ENCODE measurements at places on chromosomes 4 and X.

DNA sequence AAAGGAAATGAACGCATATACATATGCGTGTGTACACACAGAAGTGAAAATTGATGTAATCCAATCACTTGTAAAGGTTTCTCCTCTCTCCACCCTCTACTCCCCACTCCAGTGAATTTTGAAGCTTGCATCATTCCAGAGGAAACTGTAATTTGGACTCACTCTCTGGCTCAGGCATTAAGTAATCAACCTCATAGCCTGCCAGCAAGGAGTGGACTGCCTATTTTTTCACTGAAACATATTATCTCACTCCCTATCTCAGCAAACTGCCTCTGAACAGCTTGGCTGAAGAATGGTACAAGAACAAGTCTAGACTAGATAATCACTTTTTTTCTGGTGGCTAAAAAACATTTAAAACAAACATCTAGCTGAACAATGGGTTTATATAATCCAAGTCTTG, 124.2 kb downstream of the C4orf51 start:
- no peak for DNase-seq

DNA sequence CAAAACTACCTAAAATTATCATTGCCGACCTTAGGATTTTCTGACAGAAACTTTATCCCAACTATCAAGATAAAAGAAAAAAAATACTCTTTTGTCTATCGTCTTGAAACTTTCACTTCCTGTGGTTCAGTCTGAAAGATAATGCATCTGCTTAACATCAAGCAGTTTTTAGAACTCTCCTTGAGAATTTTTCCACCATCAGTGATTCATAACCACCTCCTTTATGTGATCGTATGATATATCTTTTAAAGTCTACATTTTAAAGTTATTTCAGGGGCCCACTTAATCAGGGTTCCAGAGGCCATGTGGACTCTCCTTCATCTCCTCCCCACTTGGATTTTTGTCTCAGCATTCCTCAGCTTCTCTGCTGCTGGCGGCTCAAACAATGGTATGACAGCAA, 272.8 kb upstream of the TENM3 start:
- no peak for DNase-seq

- DNase-seq = no peak
These were observed 8.1 kb upstream of the KLHL2 start for GRCh38 chr4:165199286-165199685.

GRCh38 chr4:25100710-25101109, 59.5 kb downstream of the SEPSECS start:
- no peak for DNase-seq

GRCh38 chr4:164926301-164926700, 49.3 kb downstream of the APELA start:
- no peak for DNase-seq

- DNase-seq = no peak
These were observed 251.0 kb downstream of the ZNF674 start for GRCh38 chrX:46294234-46294633.

GRCh38 chrX:71637253-71637618, 18.9 kb upstream of the CXCR3 start:
- no peak for DNase-seq

DNA sequence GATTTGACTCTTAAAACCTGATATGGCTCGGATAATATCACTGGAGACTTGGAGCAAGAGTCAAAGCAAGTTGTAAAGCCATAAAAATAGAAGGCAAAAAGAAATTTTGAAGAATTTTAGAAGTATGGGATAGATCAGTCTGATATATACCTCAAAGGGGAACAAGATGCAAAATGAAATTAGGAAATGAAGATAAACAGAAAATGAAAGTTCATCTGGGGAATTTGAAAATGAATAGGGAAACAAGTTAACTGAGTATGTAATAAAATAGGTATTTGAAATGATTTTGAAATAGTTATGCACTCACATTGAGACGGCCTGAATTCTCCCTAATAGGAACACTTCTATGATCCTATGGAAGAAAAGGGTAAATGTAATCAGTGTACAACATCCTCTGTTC, 5.7 kb downstream of the CYP2U1 start:
- DNase-seq = no peak
